ENCODE measurements at places on chromosomes 5 and 9.

- DNase-seq, result no peak
These were observed 75.6 kb downstream of the DCP2 start for GRCh38 chr5:113052041-113052795.

GRCh38 chr9:89523948-89524347 is 26.0 kb upstream of the SEMA4D start:
- no peak for DNase-seq

DNA sequence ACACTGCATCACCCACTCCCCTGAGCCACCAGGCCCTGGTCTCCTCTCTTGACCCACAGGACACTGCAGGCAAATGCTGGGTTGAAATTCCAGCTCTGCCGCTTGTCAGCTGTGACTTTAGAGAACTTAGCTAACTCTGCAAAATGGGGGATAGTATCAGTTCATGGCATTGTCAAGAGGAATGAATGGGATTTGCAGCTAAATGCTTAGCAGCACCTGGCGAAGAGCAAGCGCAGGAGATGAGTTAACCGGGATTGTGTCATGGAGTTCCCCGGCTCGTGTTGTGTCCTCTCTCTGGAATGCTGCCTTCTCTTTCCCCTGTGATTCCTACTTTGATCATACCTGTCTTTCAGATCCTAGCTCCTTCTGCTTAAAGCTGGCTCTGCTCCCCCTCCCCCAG is 67.1 kb downstream of the DAB2IP start:
- no peak for DNase-seq

GRCh38 chr9:101242651-101243050 is 142.2 kb downstream of the BAAT start:
- DNase-seq, result no peak

- no peak for DNase-seq
These were observed 43.6 kb upstream of the PTGS1 start for GRCh38 chr9:122327175-122327574.

GRCh38 chr5:181282874-181283273 is 21.9 kb upstream of the TRIM52 start:
- no peak for DNase-seq

DNA sequence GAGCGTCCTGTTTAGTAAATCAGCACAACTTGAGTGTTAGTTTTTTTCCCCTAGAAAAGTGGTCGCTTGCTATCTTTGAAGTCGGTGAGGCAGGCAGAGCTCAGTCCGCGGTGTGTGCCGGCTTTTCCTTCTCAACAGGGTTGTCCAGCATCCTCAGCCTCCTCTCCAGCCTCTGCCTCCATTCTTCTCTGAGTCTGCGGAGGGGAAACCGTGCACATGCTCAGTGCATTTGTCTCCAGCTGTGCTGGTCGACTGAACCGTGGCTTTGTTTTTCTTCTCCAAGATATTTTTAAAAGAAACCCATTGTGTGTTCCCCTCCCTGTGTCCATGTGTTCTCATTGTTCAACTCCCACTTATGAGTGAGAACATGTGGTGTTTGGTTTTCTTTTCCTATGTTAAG is 25.3 kb downstream of the FAM240B start:
- DNase-seq, result no peak

- DNase-seq, result no peak
These were observed 1.5 kb downstream of the TRIM41 start for GRCh38 chr5:181224390-181225229.

GRCh38 chr5:1547236-1547635 is 23.5 kb upstream of the LPCAT1 start:
- DNase-seq, result no peak

- DNase-seq, result no peak
These were observed 133.9 kb upstream of the ZNF618 start for GRCh38 chr9:113741886-113742854.

- no peak for DNase-seq
These were observed 244.7 kb downstream of the PIK3R1 start for GRCh38 chr5:68460147-68460798.

DNA sequence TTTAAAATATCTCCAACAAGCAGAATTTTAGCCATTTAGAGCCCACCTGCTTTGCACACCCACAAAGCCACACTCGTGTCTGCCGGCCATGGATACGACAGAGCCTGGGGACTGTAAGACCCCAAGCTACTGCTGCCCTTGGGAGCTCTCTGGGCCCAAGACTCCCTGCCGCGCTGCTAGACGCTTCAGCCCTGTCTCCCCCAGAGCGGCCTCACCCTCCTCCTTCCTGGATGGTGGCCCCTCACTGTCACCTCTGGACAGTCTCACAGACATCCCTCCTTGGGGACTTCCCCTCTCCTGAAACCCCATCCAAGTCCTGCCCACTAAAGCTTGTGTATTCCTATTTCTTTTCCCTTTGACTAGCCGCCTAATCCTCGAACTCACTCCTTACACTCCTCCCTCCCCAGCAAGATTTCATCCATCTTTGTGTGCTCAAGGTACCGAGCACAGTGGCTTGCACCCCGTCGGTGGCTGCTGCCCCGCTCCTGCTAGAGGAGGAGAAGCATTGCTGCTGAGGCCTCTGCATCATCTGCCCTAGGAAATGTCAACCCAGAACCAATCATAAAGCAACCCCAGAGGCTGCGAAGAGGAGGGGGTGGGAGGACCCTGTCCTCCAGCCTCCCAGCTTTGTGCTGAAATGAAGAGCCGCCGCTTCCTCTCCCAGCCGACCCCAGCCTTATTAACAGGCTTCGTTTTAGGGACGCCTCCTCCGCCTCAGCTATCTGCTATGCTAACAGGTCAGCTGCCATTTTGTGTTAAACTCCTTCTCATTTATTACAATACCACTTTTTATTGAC is 71.2 kb downstream of the CFAP77 start:
- DNase-seq, result no peak

DNA sequence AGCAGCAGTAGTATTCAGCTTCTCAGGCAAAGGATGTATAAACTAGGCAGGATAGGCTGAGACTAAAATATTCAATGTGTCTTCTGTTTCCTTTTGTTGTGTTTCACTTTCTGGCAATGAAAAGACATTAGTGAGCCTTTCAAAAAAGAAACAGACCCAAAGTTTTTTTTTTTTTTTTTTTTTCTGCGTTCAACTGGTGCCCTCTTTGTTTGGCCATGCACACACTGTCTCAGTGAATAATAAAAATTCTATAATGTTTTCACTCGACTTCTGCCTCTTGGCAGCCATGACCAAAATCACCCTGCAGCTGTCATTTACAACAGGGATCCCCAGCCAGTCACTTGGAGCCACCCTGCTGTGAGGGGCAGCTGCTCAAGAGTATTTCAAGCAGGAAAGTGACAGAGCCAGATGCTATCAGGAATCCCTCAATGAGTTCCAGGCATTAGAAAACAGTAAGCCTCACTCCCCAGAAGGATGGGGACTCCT is 44.0 kb upstream of the MAN2A1 start:
- DNase-seq, result no peak

DNA sequence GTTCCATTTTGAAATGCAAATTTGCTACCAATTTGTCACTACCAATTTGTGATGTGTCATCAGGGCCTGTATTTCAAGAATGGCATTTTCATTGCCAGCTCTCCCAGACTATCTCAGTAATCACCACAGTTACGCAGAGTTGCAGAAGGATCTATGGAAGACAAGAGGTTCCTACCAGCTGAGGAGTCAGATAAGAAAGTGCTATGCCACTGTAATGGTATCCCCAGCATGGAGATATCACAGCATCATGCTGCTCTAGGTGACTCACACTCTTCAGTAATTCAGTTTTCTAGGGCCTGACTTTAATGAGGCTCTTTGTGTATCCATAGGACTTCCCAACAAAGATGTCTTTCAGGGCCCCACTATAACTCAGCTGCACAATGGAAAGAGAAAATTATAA is 490.3 kb downstream of the ARHGEF28 start:
- DNase-seq, result no peak

- DNase-seq, result no peak
These were observed 6.0 kb upstream of the IL13 start for GRCh38 chr5:132651838-132652469.

DNA sequence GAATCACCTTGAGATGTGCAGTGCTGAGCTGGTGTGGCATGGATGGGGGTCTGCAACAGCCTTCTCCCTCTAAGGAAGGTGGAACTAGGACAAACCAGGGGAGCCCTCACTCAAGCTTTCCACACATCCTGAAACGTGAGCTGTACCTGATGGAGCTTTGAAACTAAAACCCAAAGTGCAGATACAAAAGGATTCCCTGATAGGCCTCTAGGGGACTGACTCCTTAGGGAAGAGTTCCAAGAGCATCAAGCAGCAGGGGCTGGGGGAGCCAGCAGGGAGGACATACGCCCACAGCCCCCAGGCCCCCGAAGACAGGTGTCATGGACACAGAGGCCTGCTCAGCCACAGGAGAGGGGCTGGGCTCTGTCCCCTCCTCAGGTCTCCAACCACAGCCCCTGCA is 17.7 kb downstream of the ARHGEF37 start:
- no peak for DNase-seq

DNA sequence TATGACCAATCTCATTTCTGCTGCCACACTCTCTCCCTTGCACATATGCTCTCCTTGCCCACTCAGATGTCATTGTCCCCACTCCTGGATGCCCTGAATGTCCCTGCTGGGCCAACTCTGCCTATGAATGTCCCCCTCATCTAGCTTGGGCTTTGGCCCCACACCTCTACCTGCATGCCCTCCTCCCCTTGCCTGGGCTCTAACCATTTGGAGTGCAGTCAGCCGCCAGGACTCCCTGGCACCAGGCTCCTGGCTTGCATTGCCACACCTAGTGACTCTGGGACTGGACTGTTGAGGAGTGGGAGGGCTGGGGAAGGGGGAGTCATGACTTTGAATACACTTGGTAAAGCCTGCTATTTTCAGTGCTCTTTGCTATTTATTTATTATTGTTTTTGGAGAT is 41.6 kb upstream of the POMT1 start:
- DNase-seq, result no peak

GRCh38 chr5:51657340-51658240 is 274.3 kb downstream of the ISL1 start:
- DNase-seq, result no peak

GRCh38 chr9:28866951-28867350 is 1293.7 kb upstream of the C9orf72 start:
- DNase-seq, result no peak

GRCh38 chr9:68931821-68932220 is 82.1 kb downstream of the PRKACG start:
- no peak for DNase-seq

DNA sequence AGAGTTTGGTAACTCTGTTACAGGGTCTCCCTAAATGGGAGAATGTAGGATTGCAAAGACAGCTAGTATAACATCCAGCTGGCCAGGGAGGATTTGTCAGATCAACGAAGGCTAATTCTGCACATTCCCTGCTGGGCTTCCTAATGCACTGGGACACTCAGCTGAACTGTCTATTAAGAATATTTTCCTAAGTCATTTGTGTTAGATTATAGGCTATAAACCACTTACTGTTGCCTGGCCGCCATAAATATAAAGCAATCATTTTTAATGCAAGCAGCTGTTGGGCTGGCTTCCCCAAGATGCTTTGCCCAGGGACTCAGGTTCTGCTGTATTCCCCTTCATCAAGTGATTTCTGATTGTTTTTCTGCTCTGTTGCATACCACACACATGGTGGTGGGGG is 35.3 kb upstream of the SLIT3 start:
- no peak for DNase-seq

- no peak for DNase-seq
These were observed 12.7 kb downstream of the ABLIM3 start for GRCh38 chr5:149153751-149154610.

DNA sequence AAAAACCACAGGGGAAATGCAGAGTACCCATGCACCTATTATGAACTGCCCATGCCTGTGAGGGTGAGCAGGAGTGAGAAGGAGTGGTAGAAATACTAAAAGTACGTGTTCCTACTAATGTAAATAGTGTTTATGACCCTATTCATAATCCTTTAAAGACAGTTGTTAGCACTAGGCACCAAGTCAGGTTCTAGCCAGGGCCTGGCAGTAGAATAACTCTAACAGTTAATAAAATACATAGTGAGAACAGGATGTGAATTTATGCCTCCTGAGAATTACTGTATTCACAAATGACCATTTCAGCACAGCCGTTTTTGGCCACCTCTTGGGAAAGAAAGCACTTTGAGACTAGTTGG is 103.2 kb upstream of the TARS1 start:
- no peak for DNase-seq

- no peak for DNase-seq
These were observed 115.0 kb upstream of the SLIT3 start for GRCh38 chr5:169415948-169416347.

GRCh38 chr5:9335269-9335668 is 210.6 kb downstream of the SEMA5A start:
- DNase-seq, result no peak

DNA sequence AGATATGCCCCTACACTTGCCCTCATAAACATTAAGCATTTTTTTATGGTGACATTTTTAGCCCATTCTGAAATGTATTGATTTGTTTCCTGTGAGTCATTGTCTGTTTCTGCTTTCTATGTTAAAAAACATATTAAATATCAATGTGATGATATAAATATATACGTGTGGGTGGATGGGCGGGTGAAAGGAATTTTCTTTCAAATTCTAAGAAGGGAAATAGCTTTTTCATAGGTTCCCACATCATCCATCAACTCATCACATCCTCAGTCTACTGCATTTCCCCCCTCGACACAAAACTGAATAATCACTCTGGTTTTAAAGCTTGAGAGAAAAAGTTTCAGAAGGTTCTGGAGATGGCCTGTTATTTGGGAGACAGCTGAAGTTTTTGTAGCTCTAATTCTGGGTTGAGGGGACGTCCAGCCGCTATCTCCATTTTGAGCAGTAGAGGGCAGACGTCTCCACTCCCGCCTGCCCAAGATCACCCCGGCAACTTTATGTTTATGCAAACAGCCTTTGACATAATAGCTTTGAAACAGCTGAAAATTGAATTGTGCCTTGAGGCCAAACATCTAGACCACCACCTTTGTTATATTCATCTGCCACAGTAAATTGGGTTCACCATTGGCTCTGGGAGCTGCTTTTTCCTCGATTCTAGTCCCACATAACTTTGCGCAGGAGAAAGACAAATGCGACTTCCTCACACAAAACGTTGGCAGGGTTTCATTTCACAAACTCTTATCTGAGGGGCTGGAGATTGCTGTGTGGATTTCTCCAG is 216.2 kb upstream of the CLINT1 start:
- no peak for DNase-seq

- no peak for DNase-seq
These were observed 13.0 kb downstream of the MED10 start for GRCh38 chr5:6365142-6365976.

GRCh38 chr5:81105261-81105877 is 127.8 kb upstream of the CKMT2 start:
- DNase-seq, result no peak

DNA sequence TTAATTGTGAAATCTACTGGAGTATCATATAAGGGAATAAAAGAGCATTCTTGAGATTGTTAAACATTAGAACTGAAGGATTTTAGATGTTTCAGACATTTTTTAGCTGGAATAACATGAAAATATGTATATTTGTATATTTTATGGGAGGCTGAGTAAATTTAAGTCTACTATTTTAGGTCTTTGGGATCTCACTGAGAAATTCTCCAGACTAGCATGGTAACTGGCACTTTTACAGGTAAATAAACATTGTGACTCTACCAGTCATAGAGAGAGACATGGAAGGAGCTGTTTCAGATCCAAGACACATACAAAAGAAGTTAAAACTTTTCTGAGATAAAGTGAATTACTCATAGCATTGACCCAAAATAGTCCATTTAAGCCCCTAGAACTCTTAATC is 59.4 kb downstream of the NDUFAF2 start:
- DNase-seq, result no peak

Measured in stimulated activated CD8-positive, alpha-beta memory T cell treated with anti-CD3 and anti-CD28 coated beads, Interleukin-7, amount 100 ng/mL, for 1 hour (primary cell).